ENCODE measurements at places on chromosomes 7 and 10.

DNA sequence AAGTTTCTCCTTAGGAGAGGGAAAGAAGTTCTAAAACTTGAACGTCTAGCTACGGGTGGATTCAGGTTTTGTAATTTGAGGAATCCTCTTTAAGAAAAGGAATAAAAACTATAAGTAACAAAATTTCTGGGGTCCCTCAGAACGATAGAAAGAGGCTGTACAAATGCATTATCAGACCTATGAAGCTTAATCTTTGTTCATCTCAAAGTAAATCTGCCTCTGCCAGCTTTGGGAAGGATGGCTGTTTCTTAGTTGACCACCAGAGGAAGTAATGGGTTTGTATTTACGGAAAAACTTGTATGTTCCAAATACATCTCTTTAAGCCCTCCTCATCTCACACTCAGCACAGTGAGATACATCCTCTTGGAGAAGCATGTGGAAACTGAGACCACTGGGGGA lies 864 bp downstream of the PSTK start:
- DNase-seq: peak; percentile 25

GRCh38 chr10:31961277-31962074 lies 32.8 kb upstream of the ARHGAP12 start:
- no peak for DNase-seq

DNA sequence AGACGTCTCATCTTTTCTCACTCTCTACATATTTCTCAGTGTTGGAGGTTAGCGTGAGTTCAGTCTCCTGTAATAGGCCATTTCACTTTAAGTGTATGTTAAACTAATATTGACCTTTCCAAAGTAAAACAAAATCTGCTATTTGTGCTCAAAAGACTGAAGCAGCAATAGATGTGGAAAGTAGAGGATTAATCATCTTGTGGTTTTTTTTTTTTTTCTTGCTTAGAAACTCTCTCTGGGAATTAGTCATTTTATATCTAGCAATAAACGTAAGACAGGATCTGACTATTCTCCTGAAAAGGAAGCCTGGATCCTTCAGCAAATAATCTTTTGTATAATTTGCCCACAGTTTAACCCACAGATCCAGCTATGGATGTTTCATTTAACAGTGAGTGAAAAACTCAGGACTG lies 81.7 kb downstream of the NRP1 start:
- peak; percentile 80 for DNase-seq

GRCh38 chr10:86941991-86942421 lies 15.4 kb downstream of the MMRN2 start:
- DNase-seq: no peak

DNA sequence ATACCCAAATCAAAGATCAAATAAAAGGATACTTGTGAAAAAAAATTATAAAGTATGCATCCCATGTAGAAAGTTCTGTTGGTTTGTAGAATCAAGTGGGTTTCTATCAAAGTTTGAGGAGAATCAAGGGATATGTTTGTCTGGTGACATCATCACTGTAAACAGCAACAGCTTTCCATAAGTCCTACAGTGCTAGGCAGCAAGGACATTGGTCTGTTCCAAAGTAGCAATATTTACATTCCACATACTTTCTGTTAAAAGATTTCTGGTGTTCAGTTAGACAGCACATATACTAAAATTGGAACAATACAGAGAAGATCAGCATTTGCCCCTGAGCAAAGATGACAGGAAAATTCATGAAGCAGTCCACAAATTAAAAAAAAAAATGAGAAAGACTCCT lies 683.9 kb downstream of the XPNPEP1 start:
- no peak for DNase-seq

- DNase-seq: no peak
Measured at GRCh38 chr10:521261-522250, 167.9 kb downstream of the DIP2C start.

GRCh38 chr7:123987445-123987844 lies 45.4 kb downstream of the TMEM229A start:
- no peak for DNase-seq

DNA sequence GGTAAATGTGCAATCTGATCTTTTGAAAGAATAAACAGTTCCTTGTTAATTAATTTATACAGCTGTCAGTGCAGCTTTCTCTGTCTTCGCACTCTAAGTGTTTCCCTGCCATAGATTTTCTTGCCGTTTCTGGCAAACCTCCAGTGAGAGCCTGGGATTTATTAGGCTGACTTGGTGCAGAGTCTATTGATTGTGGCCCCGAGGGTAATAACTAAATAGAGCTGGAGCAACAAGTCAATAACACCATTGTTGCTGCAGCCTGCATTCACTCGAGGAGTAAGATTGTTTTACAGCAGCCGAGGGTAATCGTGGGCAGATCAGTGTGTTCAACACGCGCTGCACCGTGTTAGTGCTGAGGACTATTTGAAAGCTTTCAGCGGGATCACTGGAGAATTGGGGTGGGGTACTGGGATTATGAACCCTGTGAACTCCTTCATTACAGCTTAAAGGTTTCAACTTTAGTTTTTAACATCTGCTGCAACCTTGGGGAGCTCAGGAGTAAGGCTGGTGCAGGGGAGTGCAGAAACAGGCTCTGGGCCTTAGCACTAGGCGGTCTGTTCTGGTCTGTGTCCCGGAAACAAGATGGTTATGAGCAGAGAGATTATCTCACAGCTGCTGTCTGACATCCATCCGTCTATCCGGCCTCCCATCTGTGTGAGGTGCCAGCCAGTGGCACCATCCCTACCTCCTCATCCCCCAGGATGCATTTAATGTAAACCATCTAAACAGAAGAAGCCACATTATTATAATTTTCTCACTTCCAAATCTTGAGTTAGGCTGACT lies 174.0 kb upstream of the TCF7L2 start:
- no peak for DNase-seq

DNA sequence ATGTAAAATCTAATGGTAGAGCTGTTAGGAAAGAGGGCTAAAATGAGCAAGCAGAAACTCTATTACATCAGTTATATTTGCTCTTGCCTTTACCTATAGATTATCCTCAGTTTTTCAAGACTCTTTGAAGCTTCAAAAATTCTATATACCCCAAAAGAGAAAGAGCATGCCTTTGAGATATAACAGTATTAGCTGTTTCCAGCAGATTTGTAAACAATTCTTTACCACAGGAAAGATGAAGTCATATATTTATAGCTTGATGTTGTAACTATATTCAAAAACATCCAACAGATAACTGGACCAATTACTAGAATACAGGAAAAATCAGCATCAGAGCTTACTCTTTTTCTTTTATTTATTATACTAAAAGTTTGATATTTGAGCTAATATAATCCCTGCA lies 416.2 kb upstream of the TPK1 start:
- DNase-seq: no peak

DNA sequence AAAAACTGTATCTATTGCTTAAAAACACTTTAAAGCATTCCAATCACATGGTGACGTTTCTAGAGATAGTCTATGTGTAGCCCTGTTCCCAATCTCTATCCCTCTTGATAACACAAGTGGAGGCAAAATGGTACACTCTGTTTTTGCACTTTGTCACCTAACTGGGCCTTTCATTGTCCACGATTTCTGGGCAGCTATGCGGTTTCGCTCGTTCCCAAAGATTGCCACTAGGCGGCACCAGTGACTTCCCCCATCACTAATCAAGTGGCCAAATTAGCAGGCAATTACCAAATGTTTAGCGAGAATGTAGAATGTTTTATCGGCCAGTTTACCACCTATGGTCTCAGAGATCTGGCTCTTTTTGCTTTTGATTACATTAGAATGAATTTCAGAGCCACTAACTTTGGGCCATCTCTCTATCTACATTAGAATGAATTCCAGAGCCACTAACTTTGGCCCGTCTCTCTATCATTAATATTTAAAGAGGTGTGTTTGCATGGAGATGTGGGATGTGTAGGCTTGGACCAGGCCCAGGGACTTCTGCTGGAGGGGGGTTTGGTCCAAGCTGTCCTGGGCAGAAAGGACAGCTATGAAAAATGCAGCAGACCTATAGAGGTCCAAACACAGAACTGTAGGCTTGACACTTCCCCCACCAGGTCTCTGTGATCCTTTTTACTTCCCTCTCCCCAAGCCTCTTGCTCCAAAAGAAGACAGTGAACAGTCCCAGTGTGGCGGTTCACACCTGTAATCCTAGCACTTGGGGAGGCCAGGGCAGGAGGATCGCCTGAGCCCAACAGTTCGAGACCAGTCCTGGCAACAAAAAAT lies 90.1 kb downstream of the EPC1 start:
- peak; percentile 16 for DNase-seq

GRCh38 chr10:72846238-72846637 lies 47.3 kb upstream of the OIT3 start:
- DNase-seq: peak; percentile 77

DNA sequence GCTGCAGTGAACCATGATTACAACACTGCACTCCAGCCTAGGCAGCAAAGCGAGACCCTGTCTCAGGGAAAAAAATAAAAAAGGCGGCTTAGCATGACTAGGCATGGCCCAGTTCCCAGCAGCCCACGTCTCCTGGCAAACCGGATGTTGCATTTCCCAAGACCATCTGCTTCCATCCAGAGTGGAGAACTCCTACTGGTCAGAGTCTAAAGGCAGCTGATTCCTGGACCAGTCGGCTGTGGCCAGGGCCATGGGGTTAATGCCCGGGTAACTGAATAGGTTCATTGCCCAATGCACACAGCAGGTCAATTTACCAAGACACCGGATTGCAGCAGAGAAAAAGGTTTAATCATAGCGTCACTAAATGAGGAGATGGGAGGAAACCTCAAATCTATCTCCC lies 133.1 kb downstream of the MYL10 start:
- no peak for DNase-seq

DNA sequence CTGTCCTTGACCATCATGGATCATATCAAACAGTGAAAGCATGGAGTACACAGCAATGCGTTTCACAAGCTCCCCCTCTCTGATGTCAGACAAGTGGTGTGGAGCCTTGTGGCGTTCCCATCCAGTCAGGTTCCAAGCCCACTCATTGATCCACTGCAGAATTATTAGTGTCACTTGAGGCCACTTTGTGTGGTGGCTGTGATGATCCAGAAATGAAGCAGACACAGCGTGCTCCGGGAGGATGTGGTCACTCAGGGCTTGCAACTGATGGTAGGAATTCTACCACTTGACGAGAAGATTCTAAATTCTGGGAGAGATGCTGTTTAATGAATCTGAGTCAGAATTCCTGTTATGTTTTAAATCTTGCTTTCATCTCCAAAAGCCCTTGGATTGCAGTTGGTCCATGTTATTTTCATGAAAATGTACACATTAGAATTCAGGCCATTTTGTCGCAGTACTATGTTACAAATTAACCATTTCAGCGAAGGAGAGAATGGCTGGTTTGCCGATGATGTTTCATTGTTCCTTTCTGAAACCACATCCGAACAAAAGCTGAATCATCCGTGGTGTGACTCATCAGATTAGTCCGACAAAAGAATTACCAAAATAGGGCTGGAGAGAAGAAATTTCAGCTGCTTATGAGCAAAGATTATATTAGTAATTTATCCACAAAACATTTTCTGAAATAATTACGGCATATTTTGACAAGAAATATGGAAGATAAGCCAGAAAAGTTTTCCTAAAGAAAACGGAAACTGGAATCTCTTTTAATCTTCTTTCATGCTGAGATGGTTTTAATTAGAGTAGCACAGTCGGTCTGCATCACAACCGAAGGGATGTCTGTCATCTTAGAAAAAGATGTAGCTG lies 48.1 kb downstream of the INSYN2A start:
- peak; percentile 89 for DNase-seq
